ENCODE measurements at places on chromosomes 2 and 18.

DNA sequence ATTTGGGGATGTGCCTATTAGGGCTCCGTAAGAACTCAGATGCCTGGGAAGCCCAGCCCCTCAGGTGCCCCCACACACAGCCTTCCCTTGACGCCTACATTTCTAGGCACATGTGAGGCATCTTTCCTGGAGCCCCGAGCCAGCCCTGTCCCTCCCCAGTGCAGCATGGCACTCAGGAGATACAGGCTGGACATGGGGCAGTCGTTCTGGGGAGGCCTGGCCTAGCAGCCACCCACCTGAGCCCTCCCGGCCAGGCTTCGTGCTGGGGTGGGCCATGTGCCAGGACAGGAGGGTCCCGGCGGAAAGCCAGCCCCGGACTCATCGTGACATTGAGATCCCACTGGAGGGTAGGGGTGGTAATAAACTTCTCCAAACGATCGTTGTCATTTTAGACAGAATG is 15.2 kb downstream of the BOK start:
- no peak for DNase-seq

GRCh38 chr2:85681372-85681763 is 12.8 kb upstream of the GNLY start:
- DNase-seq = no peak

GRCh38 chr2:135600915-135601314 is 69.6 kb downstream of the R3HDM1 start:
- DNase-seq = no peak

DNA sequence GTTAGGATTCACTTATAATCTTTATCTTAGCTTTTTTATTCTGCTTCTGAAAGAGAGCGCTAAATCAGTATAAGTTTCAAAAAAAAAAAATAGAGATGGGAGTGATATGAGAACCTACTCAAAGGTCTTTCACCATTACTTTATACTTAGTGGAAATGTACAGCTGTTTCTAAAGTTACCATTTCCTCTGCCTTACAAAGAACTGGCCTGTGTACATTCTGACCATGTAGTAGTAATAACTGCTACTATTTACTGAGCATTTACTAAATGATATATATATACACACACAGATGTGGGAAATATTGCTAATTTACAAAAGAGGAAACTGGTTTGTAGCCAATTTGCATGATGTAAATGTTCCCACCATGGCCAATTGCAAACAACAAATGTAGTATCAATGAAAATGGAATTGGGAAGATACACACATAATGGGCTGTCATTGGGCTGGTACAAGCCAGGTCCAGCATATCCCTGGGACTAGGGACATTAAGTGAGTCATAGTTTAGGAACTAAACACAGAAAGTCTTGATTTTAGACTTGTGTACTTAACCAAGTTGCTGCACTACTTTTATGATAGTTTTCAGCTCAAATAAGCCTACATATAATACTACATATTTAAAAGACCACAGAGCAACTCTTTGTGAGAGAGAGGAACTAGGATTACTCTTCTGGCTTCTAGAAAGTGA is 67.1 kb downstream of the DYNC1I2 start:
- DNase-seq = no peak

DNA sequence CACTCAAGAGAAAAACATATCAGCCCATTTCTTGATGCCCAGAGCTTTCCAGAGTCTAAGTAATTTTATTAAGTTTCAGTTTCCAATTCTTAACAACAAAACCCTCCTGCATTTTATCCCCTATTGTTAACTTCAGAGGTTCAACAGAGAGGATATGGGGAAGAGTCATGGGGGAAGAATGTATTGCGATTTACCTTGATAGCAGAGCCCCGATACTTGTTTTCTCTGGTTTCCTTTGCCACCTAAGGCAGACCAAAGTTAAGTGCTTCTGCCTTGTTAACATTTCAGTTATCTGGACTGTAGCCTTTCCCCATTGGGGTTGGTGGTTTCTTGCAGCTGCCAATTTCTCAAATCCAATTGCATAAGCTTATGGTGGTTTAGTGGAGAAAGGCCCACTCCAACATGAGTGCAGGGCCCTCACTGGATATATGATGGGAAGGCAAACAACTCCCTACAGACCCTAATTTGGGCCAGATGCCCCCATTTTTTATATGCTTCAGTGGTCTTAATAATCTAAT is 82.0 kb upstream of the ITGB6 start:
- no peak for DNase-seq

DNA sequence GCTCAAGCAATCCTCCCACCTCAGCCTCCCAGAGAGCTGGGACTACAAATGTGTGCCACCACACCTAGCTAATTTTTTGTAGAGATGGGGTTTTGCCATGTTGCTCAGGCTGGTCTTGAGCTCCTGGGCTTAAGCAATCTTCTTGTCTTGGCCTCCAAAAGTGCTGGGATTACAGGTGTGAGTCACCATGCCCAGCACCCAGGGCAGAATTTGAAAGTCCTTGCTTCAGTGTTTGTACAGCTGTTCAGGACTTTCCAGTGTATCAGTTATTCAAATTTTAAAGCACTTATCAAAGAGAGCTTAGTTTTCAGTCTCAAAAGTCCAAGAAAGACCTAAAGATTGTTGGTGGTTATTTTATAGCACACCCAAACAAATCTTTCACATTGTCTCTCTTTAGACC is 43.6 kb upstream of the VPS54 start:
- peak; percentile 49 for DNase-seq

GRCh38 chr2:84451579-84451978 is 7.5 kb downstream of the SUCLG1 start:
- DNase-seq = no peak

GRCh38 chr2:148490840-148491439 is 153.6 kb upstream of the EPC2 start:
- DNase-seq = no peak
